ENCODE measurements at places on chromosomes 12 and 14.

- DNase-seq = no peak
Observed at GRCh38 chr14:50855558-50855957, 16.3 kb upstream of the ABHD12B start.

DNA sequence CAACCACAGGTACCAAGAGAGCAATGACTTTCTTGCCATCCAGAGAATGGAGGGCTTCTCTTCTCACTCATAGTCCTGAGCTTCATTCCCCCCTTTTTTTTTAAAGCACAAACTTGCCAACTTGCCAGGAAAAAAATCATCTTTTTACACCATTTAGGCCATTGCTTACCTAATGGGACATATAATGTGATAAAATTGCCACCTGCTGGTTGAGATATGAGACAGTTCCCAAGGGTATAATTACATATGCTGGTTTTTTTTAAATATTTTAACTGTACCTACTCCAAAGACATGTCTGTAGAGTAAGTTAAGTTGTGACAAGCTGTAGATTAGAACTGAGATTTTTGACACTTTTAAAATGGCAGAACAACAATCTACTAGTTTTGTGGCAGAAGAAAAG is 519.1 kb upstream of the SEL1L start:
- DNase-seq = no peak

GRCh38 chr12:49057888-49058287 is 2.7 kb downstream of the KMT2D start:
- DNase-seq = no peak

DNA sequence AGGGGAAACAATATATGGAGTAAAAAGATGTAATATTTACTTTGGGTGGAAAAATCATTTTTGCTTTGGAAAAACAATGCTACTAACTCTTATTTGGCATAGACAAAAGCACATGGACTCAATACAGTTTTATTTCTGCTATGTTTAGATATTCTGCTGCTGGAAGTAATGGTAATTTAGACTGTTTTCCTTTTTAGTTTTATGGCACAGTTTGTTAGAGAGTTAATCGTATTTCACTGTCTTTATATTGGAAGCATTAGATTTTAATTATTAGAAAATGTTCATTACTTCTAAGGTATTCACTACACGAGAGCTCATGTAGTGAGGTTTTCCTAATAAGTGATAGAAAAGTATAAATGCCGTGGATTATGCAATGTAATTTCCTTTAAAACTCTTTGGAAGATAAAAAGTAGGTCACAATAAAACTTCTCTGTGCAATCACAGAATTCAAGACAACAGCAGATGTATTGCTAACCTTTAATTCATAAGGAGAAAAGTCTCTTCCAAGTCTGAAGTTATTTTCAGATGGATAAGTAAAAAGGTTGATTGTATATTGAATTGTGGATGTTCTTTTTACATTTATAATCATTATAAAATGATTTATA is 851.8 kb downstream of the TMTC2 start:
- DNase-seq = no peak

GRCh38 chr14:78950649-78951048 is 780.5 kb downstream of the NRXN3 start:
- no peak for DNase-seq

- no peak for DNase-seq
Observed at GRCh38 chr12:30484658-30485057, 211.0 kb downstream of the IPO8 start.

- no peak for DNase-seq
Observed at GRCh38 chr12:113030875-113031525, 25.5 kb upstream of the DTX1 start.

- no peak for DNase-seq
Observed at GRCh38 chr14:76380991-76381390, 5.1 kb downstream of the ESRRB start.

DNA sequence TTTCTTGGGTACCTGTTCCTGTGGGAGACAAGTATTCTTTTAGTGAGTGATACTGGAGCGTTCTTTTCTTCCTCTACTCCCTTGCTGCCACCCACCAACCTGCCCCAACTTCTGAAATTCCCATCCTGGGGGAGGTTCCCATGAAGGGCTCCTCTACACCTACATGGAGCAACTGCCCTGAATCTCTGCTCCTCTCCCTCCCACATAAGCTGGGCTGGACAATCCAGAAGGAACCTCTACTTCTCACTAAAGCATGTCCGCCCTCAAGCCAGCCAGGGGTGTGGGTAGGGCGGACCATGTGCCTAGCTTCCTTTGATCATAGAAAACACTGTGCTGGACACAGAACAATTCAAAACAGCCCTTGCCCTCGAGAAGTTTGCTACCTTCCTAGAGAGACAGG is 25.9 kb upstream of the ESRRB start:
- no peak for DNase-seq

DNA sequence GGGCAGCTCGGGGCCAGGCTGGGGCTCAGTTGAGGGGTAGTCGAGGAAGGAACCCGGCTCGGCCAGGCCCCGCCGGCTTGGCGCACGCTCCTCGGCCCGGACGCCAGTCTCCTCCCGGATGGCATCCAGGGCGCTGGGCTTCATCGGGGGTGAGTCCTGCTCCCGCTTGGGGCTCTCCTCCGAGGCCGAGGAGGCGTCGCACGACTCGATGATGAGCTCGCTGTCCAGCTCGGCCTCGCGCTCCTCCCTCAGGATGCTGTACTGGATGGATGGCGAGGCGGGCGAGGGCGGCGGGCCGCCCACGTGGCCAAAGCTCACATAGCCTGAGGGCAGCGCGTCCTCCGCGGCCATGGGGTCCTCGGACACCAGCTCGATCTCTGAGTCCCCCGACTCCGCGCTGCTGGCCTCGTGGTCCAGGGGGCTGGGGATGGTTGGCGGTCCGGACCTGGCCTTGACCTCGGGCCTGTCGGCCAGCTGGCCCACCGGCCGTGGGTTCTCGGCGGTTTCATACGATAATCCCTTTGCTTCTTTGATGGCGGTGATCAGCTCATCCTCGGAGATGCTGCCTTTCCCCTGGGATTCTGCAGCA is 143.4 kb downstream of the RTN1 start:
- DNase-seq = no peak

DNA sequence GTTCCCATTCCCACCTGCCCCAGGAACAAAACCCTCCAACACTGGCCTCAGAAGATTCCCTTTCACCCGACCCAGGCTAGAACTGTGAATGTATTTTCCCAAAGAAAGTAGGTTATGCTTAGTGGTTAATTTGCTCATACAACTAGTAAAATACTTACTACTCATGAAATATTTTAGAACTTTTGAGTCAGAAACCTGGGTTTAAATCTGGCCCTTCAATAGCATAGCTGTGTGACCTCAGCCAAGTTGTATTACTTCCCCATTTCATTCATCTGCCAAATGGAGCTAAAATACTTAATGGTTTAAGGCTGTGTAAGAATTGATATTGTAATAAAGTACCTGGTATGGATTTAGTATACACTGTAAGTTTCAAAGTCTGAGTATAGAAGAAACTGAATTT is 69.1 kb upstream of the DNM1L start:
- DNase-seq = no peak

DNA sequence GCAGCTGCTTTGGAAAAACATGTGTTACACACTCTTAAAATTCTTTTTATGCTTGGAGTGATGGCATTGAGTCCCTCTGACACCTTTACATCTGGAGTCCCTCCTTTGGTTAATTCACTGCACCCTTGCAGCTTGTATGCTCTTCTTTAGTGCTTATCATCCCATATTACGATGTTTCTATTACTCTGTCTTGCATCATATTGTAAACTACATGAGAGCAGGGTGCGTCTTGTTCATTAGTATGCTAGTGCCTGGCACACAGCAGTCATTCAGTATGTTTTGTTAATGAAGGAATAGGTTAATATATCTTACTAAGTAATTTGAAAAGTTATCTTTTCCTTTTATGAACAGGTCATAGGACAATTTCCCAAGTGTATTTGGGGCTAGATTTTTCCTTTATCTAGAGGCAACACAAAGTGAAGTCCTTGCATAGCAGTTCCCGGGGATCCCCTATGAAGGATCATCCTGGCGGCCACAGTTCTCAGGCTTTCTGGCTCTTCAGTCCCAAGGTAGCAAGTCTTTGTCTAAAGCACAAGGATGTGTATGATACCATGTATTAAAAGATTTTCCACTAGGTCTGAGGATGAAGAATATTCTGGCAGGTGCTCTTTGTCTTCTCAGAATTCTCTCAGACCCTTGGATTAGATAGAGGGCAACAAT is 363.8 kb downstream of the FUT8 start:
- DNase-seq = no peak

DNA sequence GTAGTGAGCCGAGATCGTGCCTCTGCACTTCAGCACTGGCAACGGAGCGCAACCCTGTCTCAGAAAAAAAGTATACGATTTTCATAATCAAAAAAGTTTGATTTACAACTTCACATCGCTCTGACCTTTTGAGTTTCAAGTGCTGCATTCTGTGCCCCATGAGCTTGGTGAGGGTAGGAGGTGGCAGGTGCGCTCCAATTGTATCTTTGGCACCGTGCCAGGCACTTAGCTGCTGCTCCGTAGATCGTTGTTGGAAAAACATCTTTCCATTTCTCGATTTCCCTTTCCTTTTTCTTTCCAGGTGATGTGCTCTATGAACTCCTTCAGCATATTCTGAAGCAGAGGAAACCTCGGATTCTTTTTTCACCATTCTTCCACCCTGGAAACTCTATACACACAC is 203.7 kb downstream of the ETV6 start:
- DNase-seq = no peak

DNA sequence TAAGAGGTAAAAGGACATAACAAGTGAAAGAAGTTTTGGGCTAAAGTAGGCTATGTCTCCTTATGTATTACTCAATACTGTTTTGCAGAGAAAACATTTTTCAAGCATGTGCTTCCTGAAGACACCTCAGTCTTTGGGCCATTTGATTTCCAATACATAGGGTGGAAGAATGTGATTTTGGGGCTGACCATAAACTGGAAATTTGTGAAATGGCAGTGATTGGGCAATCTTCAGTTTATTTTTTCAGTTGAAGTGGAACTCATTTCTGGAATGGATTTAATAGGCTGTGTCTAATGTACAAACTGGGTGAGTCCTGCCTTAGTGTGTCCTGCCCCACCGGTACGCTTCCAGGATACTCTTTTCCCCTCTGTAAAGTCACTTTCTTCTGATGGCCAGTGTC is 2.8 kb upstream of the ACADS start:
- no peak for DNase-seq

- no peak for DNase-seq
Observed at GRCh38 chr12:18224745-18225144, 36.6 kb upstream of the PIK3C2G start.

All from lower lobe of right lung (tissue), 2 donors.